Naive thymus-derived CD4-positive, alpha-beta T cell (primary cell): ENCODE measurements at places on chromosomes 6 and 20.

GRCh38 chr6:41593406-41593805 is 44.9 kb upstream of the MDFI start:
- no peaks in the 10 kb centered on the region for H3K27me3 ChIP-seq
- peaks cover 9% of the 10 kb centered on the region for H3K36me3 ChIP-seq
- no peak overlapping the region for H3K4me3 ChIP-seq
- H3K27ac ChIP-seq = no peak overlapping the region

- H3K27ac ChIP-seq = no peak overlapping the region
- DNase-seq = no peak
- no peak overlapping the region for H3K4me3 ChIP-seq
- H3K36me3 ChIP-seq = no peaks in the 10 kb centered on the region
- H3K4me1 ChIP-seq = no peaks in the 10 kb centered on the region
Measured at GRCh38 chr6:128064540-128064895, 163.7 kb upstream of the THEMIS start.

DNA sequence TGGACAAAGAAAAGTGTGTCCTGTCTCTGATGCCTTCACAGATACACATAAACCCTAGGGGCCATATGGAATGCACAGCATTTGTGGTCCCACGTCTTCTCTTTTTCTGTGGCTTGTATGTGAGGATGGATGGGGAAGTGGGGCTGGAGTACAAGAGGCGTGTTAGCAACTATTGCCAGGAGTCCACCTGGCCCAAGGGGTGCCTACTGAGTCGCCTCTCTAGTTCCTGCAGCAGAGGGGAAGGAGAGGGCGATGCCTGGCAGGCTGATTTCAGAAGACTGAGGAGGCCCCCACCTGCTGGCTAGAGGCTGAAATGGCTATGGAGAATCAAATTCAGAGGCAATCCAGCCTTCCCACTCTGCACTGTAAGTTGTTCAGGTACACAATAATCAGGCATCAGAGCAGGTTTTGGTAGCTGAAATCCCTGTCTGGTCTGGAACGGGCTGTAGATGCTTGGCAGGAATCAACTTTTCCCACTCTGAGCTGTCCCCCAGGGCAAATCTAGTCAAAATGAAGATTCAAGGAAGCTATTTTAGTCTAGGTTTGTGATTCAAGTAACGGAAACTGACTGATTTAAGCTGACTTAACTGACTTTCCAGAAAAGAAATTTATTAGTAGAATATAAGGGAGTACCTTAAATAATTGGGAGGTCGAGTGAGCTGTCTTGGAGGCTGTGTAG is 14.9 kb upstream of the PPARD start:
- DNase-seq = peak; percentile 77
- peaks cover 16% of the 10 kb centered on the region for H3K4me1 ChIP-seq
- H3K36me3 ChIP-seq = no peaks in the 10 kb centered on the region
- no peaks in the 10 kb centered on the region for H3K27me3 ChIP-seq
- H3K27ac ChIP-seq = peak overlapping the region; percentile 34
- H3K4me3 ChIP-seq = no peak overlapping the region

GRCh38 chr6:147209762-147210449 is 5.7 kb downstream of the STXBP5 start:
- no peak overlapping the region for H3K4me3 ChIP-seq
- no peaks in the 10 kb centered on the region for H3K27me3 ChIP-seq
- no peaks in the 10 kb centered on the region for H3K36me3 ChIP-seq
- H3K27ac ChIP-seq = no peak overlapping the region
- DNase-seq = no peak
